ENCODE measurements at places on chromosomes 3 and 15.

- DNase-seq = no peak
Measured at GRCh38 chr3:53232641-53233377, 23.0 kb downstream of the TKT start.

DNA sequence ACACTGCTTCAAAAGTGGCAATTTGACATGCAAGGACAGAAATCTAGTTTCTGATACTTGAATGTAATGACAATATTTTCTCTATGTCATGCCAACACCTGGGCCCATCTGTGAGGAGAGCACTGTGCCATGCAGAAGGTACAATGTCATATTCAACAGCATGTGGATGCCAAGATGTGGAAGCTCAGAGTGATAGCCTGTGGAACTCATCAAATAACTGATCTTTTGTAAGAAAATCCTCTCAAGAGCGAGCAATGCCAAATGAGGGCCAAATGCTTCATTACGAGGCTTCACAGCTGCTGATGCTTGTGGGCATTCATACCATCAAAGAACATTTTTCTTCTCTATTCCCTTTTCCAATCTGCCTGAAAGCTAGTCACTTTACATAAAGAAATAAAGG is 95.1 kb downstream of the ROBO1 start:
- DNase-seq = no peak

- DNase-seq = no peak
Measured at GRCh38 chr15:50904211-50904610, 4.3 kb upstream of the AP4E1 start.

DNA sequence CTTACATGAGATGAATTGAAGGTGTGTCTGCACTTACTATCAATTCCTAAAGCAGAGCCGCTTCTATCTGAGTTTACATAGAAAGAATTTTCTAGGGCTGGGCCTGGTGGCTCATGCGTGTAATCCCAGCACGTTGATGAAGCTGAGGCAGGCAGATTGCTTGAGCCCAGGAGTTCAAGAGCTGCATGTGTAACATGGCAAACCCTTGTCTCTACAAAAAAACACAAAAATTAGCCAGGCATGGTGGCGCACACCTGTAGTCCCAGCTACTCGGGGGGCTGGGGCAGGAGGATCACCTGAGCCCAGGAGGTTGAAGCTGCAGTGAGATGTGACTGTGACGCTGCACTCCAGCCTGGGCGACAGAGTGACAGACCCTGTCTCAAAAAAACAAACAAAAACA is 18.1 kb upstream of the ATP13A3 start:
- no peak for DNase-seq

DNA sequence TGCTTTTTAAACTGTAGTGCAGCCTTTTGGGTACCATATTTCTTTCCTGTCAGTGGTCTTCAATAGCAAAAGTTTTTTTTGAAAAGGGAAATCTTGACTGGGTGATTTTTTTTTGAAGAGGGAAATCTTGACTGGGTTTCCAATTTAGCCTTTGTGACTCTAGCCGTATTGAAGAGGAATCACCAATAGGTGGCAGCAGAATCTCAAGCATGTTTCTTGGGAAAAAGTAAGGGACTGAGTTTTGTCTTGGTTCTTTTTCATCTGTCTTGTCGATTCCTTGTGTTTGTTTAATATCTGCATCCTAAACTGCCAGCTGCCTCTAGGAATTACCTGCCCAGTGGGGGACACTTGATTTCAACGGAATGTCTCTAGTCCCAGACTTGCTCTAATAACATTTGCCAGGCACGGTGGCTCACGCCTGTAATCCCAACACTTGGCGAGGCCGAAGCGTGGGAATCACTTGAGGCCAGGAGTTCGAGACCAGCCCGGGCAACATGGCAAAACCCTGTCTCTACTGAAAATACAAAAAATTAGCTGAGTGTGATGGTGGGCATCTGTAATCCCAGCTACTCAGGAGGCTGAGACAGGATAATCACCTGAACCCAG is 89.2 kb downstream of the RBPMS2 start:
- DNase-seq = no peak

DNA sequence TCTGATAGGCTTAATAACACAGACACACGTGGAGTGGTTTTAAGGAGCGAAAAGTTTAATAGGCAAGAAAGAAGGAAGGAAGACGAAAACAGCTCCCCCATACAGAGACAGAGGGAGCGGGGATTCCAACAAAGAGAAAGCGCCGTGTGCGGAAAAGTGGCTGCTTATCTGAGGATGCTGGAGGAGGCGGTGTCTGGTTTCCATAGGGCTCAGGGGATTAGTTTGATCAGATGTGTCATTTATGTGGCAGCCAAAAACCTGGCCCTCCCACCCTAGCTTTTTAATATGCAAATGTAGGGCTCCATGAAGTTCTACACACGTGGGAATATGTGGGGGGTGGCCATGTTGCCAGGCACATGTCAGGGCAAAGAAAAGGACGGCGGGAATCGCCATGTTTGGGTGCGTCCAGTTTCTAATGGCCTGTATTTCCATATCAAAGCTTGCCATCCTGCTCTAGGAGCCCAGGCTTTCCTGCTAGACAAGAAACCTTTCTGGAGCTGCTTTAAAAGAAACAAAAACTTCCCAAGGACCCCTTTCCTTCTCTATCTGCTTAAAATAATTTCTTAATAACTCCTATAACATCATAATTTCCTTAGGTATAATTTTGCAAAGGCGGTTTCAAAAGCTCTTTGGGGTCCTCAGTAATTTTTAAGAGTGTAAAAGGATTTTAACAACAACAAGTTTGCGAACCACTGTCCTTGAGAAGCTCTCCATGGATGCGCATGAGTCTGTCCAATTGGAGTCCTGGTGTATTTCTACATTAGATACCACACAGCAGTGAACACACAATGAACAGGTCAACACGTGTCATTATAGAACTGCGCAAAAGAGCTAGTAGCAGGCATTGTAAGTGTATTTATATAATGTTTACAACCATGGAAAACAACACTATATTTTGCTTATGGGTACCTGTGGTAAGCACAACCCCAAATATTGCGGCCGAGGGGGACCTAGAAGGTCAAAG is 622 bp upstream of the ZNF589 start:
- DNase-seq = no peak

GRCh38 chr3:147816752-147817151 is 407.6 kb downstream of the ZIC1 start:
- DNase-seq = no peak

GRCh38 chr15:101641894-101642293 is 10.3 kb downstream of the TM2D3 start:
- DNase-seq = no peak

DNA sequence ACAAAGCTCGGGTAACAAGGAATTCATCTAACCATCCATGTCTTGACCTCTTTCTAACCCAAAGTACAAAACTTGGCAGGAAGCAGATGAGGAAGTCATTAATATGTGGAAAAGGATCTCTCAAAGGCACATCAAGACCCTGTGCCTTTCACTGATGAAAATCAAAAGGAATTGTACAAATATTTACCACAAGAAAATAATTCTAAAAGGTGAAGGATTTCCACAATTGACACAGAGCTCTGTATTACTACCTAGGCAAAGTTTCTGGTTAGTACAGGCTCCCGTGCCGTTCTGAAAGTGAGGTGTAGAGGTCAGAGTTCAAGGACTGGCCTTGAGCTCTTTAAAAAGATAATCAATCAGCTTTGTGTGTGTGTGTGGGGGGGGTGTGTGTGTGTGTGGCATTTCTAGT is 239.7 kb upstream of the ICE2 start:
- DNase-seq = no peak

DNA sequence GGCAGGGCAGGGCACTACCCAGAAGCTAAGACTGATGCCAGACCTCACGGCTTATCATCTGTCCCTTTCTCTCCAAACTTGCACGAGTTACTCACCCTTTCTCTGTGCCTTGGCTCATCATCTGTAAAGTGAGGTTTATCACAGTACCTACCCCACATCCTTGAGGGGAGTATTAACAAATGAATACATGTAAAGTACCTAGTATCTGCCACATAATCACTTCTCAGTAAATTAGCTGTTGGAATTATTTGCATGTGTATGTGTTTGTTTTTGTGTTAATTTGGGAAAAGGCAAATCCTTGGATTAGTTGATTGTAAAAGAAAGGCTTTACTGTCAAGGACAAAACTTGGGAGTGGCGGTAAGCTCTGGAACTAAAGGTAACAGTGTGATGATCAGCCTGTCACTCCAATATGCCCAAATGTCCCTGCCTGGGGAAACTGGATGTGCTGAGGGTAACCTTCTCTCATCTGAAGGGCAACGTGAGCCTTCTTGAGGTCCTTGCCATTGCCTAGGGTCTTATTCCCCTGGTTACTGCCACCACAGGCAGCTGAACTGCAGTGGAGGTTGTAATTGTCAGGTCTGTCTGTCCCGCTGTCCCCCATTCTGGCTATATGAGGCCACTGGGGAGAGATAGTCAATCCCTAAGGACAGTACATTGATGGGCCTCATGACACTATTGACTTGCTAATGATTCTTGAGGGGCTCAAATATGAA is 269.4 kb downstream of the CLSTN2 start:
- DNase-seq = no peak

DNA sequence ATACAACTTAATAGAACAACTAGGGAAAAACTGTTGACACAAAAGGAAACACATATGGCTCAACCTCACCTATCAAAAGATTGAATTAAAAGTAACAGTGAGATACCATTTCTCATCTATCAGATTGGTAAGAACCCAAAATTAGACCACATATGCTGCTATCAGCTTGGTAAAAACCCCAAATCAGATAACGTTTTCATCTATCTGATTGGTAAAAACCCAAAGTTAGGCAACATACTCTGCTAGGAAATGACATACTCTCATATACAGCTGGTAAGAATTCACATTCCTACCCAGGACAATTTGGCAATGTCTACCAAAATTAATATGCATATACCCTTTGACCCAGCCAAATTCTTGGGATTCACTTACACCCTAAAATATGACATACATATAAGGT is 26.3 kb downstream of the NRG4 start:
- no peak for DNase-seq
